ENCODE measurements at places on chromosomes 16 and 17. TPM values are rescaled to one million over a fixed set of nuclear protein-coding genes. Genes with fewer than 3 reads are reported as not detected.

Gene CHP2
- total RNA-seq = not detected

Gene ARHGDIA
- 824 TPM for total RNA-seq

- DNase-seq = no peak
These were observed 47.8 kb downstream of the PDPK1 start for GRCh38 chr16:2585651-2586081.

DNA sequence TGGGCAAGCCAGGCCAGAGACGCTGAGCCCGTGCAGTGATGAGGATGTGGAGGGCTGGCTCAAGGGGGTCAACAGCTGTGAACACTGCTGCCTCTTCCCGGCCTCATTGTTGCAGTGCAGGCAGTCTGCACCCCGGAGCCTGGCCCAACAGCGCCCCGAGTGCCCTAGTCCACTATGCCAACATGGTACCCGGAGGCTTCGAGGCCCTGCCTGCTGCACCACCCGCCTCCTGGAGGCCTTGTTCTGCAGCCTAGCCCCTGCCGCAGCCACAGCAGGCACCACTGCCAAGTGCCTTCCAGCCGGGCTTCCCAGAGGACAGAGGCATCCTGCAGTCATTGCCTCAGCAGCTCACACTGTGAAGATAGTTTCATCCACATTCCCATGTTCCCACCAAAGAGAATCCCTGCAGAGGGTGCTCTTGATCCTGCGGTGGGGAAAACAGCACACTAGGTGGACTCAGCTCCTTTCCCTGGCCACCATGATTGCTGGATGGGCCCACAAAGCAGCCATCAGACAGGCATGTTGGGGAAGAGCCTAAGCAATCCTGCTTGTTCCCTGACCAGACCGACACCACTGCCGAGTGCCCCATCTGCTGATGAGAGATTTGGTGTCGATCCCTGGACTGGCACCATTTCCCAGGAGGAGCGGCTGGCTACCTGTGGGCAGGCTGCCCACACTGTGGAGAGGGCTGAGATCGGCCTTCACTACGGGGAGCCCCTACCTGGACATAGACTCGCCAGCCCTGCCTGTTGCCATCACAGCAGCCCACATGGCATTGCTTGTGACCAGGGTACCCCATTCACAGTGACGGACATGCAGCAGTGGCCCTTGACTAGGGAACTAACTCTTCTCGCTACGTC, 44.9 kb downstream of the USP22 start:
- DNase-seq = no peak

Gene FOXL1
- 0.10 TPM for total RNA-seq

DNA sequence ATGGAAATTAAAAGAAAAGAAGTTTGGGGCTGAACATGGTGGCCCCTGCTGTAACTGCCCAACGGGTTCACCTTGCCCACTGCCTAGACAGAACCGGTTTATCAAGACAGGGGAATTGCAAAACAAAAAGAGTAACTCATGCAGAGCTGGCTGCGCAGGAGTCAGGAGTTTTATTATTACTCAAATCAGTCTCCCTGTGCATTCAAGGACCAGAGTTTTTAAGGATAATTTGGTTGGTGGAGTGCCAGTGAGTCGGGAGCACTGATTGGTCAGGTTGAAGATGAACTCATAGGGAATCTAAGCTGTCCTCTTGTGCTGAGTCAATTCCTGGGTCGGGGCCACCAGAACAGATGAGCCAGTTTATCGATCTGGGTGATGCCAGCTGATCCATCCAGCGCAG, 4.4 kb upstream of the SCPEP1 start:
- DNase-seq = no peak

Gene PRSS8
- not detected for total RNA-seq

DNA sequence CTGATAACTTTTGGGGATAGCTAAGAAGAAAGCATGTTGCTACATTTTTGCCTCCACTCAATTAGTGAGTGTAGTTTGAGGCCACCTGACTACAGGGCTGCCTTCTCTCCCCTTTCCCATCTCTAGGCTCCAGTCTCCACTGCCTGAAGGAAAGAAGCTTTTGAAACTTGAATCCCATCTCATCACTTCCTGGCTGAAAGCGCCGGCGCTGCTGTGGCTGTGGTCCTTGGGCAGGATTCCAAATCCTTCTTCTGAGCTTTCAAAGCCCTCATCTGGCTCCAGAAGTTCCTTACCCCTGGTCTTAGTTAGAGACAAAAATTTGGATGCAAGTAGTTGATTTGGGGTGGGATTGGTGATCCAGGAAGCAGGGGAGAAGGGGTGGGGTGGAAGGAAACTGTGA, 119.4 kb downstream of the FOXL1 start:
- no peak for DNase-seq

- DNase-seq = no peak
These were observed 77.0 kb upstream of the HS3ST4 start for GRCh38 chr16:25614716-25615265.

- peak; percentile 87 for DNase-seq
These were observed 10.1 kb downstream of the P3H4 start for GRCh38 chr17:41801374-41802271.

GRCh38 chr16:68162413-68162812, 73.5 kb downstream of the ESRP2 start:
- no peak for DNase-seq

Measured in natural killer cell (primary cell).